ENCODE measurements at places on chromosomes 6 and 20.
A peak's percentile ranks its signal among the peaks of the same experiment; 100 is the strongest.

DNA sequence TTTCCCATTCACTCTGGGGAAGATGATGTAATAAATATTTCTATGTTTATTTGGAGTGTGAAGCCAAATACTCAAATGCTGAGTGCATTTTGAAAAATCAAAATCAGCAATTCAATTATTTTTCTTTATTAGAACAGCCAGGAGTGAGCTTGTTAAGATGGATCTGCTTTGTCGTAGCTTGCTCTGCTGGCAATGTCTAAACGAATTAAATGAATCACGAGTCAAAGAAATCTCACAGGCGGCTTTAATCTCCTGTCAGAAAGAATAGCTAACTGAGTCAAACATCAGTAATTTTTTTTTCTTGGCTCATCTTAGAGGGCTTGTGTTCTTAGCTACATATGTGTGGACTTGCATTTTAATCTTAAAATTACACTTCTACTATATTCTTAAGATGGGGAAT, 100.2 kb upstream of the HMGN3 start:
- DNase-seq, result no peak

GRCh38 chr6:166952121-166952520, 4.2 kb downstream of the RNASET2 start:
- DNase-seq, result no peak

DNA sequence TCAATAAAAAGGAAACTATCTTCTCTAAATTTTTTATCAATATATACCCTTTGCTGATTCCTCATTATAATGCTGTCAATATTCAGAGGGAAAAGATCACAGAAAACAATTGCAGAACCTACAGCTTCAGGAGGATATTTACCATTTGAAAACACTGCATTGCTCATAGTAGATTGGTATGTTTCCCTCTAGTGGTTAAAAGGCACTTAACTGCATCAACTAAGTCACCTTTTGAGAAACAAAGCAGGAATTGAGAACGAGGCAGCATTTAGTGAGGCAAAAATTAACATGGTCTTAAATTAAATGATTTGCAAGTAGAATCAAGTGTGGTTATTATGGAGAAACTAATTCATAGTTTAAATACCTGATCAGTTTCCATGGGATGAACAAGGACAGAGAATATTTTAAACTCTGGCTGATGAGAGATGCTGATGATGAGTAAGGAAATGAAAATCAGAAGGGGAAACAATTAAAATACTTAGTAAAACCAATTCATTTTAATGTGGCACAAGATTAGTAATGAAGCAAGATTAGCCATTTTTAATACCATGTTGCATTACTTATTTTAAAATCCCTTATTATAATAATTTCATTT, 642.1 kb downstream of the EPHA7 start:
- peak; percentile 13 for DNase-seq

DNA sequence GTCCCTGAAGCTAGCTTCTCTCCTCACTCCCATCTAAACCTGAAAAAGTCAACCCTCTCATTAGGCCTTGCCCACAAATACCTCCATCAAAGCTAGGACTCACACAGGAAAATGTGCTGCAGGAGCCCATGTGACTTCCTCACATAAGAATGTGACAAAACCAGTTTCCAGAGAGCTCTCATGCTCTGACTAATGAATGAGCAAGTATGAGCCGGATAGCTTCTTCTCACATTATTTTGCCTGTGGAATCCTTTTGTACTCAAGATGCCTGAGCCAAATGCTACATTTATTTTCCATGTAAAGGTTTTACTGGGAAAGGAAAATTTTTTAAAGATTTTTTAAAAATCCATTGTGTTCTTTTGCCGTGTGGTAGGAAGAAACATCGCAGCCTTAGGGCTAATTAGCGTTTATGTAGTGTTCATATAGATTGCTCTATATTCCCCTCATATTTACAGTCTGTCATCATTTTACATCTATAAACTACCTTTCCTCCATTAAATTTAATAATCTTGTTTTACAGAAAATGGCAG, 68.6 kb upstream of the CCN6 start:
- DNase-seq, result no peak

- no peak for DNase-seq
Observed at GRCh38 chr20:38810926-38811630, 5.6 kb downstream of the PPP1R16B start.

GRCh38 chr6:10550764-10551163, 29.6 kb downstream of the GCNT2 start:
- no peak for DNase-seq

GRCh38 chr6:149142924-149143429, 174.5 kb upstream of the TAB2 start:
- DNase-seq, result no peak

DNA sequence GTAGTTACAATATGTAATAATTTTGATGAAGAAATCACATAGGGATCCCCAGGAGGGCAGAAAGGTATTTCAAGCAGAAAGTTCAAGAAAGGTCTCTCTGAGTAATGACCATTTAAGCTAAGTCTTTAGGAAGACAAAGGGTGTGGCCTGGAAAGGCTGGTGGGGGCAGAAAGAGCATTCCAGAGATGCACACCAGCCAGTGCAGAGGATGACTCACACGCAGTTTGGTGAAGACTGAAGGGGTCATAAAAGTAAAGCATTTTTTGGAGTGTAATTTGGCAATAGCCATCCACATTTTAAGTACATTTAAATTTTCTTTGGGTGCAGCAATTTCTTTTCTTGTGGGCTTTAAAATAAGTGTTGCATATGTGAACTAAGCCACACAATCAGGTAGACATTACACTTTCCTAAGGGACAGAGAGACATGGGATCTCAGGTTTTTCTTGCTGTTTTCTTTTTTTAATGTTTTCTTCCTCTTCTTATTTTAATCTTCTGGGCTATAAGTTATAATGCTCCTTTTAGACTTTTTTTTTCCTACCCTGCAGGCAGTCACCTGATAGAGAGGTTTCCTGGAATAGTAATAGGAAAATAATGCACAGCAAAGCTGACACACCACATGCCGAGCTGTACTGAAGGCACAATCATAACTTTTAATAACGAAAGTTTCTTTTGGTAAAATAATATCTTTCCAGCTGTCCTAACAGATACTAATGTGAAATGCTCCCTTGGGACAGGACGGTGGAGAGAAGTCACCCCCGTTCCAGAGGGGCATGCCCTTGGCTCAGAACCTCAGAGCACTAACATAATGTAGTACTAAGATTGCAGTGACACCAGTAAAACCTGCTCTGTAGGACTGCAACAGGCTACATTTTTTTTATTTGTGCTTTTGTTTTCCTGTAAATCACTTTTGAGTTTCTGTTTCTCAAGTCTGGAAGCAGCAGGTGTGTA, 49.6 kb upstream of the PTPRK start:
- no peak for DNase-seq

DNA sequence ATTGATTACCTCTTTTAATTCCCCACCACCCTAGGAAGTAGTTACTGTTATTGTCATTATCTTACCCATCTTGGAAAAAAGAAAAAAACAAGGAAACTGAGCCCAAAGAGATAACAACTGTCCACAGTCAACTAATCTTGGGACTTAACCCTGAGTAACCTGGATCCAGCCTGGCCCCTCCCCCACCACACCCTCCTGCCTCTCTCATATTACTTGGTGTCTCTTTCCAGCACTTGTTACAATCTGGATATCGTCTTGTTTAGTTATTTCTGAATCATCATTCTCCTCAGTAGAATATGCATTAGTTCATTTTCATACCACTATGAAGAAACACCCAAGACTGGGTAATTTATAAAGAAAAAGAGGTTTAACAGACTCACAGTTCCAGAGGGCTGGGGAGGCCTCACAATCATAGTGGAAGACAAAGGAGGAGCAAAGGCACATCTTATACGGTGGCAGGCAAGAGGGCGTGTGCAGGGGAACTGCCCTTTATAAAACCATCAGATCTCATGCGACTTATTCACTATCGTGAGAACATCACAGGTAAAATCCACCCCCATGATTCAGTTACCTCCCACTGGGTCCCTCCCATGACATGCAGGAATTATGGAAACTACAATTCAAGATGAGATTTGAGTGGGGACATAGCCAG, 60.3 kb downstream of the LY86 start:
- no peak for DNase-seq

DNA sequence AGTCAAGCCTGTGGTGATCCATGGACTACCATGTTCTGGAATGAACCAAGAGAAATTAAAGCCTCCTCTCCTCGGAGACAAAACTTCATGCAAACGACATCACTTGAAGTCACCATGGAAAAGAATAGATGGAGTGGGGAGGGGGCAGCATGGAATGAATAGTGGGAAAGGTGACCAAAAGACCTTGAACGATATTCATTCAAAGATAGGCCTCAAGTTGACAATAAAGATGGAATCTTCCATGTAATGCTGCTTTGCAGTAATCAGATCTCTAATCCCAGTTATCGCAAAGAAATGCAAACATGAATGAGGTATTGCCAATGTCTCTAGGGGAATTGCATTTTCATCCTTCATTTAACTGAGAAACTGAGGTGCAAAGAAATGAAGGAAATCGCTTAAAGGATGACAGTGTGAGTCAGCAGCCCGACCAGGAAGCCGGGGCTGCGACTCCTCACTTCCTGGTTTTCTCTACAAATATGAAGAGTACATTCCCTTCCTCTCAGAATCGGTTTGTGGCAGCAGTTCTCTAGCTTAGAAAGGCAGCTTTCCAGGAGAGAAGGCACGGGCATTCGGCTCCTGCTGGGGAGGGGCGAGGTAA, 65.6 kb upstream of the RREB1 start:
- no peak for DNase-seq

- DNase-seq, result no peak
Observed at GRCh38 chr6:36766399-36766945, 68.8 kb downstream of the RAB44 start.

DNA sequence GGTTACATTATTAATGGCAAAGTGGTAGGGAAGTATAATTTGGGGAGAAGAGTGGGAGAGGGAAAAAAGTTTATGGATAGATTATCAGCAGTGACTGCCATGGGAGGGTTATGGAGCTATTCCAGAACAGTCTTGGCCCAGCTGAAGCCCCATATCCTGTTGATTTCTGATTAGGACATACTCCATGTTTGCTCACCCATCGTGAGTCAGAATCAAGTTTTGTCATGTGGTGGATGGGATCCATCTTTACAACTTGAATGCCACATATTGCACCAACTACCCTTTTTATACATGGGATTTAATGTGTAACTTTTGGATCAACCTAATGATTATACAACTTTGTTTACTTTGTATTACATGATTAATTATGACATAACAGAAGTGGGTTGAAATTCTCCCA, 217.0 kb downstream of the HAO1 start:
- DNase-seq, result no peak

DNA sequence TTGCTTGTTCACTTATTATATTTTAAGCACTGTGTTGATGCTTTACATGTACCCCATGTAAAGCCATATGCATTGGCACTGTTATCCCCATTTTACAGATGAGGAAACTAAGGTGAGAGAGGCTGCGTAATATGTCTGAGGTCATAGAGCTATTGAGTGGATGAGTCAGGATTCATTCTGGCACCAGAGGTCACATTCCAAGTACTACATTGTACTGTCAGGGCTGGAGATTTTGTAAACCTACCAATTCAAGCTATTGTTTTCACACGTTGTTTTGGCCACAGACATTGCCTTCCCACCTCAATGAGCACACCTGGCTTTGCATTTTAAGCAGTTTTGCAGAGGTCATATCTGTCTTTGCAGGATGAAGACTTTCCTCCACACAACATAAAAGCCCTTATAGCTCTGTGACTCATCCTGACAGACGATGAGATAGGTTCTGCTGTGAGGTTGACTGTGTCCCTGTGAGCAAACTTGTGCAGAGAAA, 33.2 kb downstream of the ANKS1A start:
- no peak for DNase-seq

DNA sequence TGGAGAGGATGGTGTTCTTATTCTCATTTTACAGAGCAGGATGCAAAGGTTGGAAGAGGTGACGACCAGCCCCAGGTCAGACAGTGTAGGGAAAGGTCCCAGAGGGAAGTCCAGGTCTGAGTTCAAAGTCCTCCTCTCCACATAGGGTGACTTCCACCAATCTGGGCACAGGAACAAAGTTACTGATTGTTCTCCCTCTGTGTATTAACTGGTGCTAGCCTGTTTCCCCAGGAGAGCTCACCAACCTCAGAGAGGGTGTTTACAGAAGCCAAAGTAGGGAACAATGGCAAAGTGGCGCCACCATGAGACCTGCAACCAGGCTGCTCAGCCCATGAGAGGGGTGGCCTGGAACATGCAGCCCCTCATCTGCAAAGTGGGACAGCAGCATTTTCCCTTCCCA, 16.8 kb upstream of the SIRPB1 start:
- DNase-seq, result no peak

DNA sequence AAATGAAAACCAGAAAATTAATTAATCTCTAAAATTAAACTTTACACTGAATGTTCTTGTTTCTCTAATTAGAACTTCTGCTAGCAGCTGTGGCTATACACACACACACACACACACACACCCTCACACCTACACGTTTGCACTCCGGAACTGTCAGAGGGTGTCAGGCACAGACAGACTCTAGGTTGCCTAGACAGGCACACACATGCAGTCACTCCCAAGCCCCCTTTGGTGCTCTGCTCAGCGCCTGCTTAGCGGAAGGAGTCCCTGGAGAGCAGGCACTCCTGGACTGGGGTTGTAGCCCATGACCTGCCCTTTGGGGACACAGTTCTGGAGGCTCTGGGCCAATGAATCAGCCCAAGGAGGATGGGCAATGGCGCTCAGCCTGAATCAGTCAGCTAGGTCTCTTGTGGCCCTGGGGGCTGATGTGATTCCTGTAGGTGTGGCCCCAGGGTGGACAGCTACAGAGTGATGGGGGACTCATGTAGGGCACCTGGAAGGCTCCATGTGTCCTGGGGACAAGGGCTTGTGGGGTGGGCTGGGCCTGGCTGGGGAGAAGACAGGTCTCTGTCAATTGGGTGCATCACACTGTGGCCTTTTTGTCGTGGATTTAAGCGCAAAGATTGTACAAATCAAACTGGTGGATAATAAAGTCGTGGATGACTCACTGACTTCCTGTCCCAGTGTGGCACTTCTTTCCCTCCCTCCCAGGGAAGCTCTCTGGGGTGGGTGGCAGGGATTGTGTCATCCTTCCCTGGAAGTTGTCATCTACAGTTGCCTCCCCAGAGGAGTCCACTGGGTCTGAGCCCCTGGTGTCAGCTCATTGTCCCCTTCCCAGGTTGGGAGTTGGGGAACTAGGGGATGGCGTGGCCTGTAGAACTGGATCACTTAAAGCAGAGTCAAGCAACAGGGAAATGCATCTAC, 8.8 kb downstream of the TMEM151B start:
- no peak for DNase-seq
